NCI-H460 (cell line): ENCODE measurements at places on chromosomes 6 and 20.

DNA sequence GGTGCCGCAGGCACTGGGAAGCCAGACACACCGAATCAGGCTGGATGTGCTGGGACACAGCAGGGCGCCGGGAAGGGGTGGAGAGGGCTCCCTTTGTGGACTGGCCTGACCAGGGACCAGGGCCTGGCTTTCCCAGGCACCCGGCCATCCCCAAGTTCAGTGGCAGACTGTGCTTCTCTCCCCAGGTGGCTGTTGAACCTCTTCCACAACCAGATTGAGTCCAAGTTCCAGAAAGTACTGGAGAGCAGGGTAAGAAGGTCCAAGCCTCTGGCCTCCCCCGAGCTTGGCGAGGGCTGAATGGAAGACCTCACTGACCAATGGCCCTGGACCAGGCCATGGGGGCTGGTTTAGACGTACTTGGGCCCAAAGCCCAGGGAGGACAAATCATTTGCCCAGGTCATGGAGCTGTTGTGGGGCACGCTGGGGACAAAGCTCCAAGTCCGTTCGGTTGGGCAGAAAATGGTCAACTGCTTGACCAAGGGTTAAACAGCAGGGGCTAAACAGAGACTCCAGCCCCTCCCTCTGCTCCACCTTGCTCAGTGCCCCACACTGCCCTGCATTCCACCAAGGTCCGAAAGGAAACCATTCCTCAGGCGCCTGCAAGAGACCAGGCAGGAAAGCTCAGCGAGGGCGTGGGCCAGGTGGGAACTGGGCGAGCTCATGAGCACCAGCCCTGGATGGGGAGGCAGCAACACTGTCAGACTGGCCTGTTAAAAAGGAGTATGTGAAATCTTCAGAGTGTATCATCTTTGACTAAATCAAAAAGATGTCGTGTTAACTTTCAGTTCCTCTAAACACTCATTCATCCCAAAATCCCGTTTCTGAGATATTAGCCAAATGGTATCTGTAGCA, 9.1 kb downstream of the LBP start:
- DNase-seq, result no peak

DNA sequence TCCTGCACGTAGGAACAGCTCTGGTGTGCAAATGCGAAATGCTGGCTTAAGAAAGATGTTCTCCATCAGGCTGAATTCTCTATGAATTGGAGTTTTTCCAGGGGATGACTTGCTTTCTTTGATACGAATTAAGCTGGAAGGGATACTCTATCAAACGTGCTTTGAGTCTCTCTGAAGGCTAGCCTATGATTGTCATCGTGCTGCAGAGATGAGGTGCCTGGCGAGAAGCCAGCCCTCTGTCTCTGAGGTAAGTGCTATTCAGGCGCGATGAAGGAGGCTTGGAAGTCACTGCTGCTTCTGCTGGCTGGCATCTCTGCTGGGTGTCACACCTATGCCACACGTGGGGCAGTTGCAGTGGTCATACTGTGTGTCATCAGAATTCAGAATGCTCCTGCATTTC, 223.7 kb downstream of the TAF4 start:
- DNase-seq, result no peak

- no peak for DNase-seq
These were observed 41.7 kb downstream of the SLC9A8 start for GRCh38 chr20:49854190-49854875.

DNA sequence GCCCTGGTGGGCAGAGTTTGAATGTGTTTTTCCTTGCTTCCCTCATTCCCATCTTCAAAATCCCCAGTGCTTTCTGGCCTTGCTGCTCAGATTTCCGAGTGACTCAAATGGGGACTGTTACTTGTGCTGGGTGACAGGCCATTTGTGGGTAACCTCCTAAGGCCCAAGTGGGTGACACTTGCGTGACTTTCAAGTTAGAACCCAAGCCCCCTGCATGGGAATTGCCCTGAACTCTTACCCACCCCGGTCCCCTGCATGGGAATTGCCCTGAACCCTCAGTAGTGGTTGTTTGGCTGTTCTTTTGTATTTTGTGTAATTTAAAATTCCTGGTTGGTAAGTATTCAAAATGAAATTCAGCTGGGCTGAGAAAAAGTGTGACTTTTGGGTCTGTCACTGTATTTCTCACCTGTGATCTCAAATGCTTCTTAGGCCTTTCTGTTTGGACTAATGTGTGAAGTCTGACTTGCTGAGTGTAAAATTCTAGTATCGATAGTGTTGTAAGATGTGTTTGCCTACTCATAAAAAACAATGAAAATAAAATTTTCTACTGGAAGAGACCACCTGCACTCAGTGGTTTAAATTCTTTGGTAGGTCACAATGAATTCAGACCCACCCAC, 12.4 kb upstream of the RBM38 start:
- no peak for DNase-seq

GRCh38 chr20:62780204-62780603, 16.1 kb upstream of the MRGBP start:
- no peak for DNase-seq

DNA sequence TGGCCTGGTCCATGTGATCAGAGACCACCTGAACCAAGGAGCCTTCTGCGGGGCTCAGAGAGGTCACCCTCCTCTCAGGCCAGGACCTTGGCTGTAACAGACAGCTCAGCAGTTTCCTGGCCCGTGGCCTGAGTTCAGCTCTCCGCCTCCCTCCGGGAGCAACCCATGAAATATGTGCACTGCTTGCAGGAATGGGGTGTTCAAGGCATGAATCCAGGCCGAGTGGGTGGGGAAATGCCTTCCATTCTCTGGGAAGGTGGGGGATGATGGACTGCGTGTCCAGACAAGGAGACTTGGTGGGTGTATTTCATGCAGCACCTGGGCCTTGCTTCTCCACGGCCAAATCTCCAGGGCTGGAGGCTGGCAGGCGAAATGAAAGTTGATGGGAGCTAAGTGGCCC, 46.0 kb downstream of the SIRPA start:
- DNase-seq, result no peak

DNA sequence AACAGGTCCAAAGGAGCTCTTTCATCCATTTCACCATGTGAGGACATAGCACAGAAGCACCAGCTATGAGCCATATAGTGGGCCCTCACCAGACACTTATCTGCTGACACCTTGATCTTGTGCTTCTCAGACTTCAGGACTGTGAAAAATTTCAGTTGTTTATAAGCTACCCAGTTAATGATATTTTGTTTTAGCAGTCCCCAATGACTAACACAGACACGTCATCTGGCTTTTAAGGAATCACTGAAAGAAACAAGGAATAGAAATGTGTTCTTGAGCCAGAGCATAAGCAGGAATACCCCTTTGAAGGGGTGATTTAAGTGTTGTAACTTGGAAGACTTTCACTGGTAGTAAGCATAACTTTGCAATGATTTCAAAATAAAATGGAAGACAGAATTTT, 214.7 kb upstream of the PTCHD4 start:
- DNase-seq, result no peak

DNA sequence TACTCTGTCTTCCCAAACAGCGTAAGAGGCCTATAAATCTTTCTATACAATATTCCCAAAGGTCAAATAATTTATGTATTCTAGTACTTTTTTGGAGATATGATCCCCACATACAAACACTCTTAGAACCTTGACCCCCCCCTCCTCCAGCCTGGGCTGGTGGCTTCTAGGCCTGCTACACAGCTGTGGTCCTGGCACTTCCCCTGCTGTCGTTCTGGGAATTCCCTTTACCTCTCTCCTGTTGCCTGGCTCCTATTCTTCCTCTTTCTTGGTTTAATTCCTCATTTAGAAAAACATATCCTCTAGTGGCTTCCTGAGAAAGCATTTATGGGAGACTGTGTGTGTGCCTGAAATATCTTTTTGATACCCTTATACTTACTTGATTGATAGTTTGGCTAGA, 4.1 kb upstream of the TXLNB start:
- no peak for DNase-seq

DNA sequence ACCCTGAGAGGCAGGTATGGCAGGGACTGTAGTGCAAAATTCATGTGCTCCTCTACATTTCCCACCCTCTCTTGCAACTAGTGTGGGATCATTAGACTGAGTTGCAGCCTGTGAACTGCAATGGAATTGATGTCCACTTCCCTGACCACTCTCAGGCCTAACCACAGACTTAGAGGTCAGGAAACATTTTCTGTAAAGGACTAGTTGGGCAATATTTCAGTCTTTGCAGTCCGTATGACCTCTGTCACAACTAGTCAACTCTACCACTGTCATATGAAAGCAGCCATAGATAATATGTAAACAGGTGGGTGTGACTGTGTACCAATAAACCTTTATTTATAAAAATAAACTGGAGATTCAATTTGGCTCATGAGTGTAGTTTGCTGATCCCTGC, 134.4 kb upstream of the TOP1 start:
- DNase-seq, result no peak

- DNase-seq, result no peak
These were observed 148.4 kb downstream of the EYA2 start for GRCh38 chr20:47043086-47043485.

DNA sequence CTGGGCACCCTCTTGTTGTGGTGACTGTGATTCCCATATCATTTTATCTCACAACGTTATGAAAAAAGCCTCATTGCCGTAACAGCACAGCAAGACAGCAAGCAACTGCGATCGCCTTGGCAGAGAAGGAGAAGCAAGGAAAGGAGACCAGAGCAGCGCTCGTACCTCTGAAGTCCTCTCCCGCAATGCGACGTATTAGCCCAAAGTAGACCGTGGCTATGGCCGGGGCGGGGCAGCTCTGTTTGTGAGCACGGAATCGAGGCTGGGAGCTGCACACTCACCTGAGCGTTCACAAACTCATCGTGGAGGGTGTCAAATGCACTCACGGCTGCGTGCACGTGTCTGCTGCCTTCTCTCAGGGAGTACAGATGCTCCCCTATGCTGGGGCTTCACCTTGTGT, 76.1 kb downstream of the YTHDF1 start:
- no peak for DNase-seq

DNA sequence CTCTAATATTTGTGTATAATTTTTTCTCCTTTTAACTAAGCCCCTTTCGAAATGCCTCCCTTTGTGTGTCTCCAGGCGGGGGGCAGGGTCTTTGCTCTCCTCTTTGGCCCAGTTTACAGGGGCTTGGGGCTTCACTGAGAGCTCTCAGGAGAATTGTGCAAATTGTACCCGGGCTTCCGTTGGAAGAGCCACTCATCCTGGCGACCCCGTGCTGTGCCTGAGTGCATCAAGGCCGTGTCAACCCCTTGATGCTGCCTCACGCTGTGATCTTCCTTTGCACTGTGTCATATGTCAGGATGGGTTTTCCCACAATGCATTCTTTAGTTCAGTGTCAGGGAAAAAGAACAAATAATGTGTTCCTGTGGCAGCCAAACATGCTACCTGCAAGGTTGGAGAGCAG, 118.0 kb upstream of the POU3F2 start:
- DNase-seq, result no peak

DNA sequence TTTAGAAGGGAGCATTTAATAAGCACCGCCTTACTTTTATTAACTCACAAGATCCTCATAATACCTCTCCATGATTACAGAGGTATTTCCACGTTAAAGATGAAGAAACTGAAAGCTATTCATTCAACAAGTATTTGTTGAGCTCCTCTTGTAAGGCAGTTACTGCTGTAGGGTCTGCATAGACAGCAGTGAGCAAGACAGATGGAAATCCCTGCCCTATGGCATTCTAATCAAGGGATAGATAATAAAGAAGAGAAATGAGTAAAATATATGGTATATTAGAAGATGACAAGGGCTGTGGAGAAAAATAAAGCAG, 77.8 kb upstream of the CTNNBL1 start:
- DNase-seq, result no peak

GRCh38 chr6:39076623-39077535, 28.3 kb downstream of the GLP1R start:
- no peak for DNase-seq

DNA sequence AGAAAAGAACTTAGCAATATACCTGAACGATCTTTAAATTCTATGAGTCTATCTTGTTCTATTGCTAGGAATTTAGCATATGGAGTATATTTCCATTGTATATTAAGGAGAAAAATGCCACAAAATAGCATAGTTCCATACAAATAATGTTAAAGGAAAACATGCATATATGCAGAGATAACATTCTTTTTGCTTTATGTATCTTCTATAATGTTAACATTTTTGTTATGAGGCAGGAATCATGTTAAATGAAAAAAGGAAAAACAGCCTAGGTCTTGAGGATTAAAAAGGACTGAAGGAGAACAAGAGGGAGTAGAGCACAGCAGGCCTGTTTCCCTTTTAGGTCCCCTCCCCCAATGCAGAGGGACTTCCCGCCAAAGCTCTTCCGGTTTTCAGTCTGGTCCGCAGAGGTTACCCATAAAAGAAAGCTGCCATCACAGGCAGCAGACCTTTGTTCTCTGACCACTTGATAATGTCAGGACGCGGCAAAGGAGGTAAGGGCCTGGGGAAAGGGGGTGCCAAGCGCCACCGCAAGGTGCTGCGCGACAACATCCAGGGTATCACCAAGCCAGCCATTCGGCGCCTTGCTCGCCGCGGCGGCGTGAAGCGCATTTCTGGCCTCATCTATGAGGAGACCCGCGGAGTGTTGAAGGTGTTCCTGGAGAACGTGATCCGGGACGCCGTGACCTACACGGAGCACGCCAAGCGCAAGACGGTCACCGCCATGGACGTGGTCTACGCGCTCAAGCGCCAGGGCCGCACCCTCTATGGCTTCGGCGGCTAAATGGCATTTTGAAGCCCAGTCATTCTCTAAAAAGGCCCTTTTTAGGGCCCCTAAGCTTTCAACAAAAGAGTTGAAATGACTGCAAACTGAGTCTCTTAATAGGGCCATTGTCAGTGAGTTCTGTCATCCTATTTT, 108.4 kb upstream of the PRSS16 start:
- no peak for DNase-seq

GRCh38 chr6:46315589-46315988, 144.8 kb upstream of the ENPP5 start:
- DNase-seq, result no peak

GRCh38 chr6:75117701-75118100, 88.2 kb downstream of the COL12A1 start:
- DNase-seq, result no peak

- DNase-seq, result peak; percentile 88
These were observed 79.9 kb downstream of the ATXN1 start for GRCh38 chr6:16681260-16681873.

DNA sequence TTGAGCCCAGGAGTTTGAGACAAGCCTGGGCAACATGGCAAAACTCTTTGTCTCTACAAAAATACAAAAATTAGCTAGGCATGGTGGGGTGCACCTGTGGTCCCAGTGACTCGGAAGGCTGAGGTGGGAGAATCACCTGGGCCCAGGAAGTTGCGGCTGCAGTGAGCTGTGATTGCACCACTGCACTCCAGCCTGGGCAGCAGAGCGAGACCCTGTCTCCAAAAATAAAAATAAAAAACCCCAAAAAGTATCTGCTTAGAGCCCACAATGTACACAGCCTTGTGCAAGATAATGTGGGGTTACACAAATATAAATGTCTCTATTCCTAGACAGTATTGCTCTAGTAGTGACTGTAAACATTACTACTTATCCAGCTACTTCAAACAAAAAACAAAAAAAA, 5.9 kb downstream of the ESF1 start:
- DNase-seq, result no peak

- DNase-seq, result no peak
These were observed 263.2 kb upstream of the NT5E start for GRCh38 chr6:85186546-85187175.

- DNase-seq, result no peak
These were observed 54.8 kb upstream of the CCDC167 start for GRCh38 chr6:37554480-37554819.
